M059J (cell line): ENCODE measurements at places on chromosomes 4 and X. TPM values are rescaled to one million over a fixed set of nuclear protein-coding genes. Genes with fewer than 3 reads are reported as not detected.
A peak's percentile ranks its signal among the peaks of the same experiment; 100 is the strongest.

DNA sequence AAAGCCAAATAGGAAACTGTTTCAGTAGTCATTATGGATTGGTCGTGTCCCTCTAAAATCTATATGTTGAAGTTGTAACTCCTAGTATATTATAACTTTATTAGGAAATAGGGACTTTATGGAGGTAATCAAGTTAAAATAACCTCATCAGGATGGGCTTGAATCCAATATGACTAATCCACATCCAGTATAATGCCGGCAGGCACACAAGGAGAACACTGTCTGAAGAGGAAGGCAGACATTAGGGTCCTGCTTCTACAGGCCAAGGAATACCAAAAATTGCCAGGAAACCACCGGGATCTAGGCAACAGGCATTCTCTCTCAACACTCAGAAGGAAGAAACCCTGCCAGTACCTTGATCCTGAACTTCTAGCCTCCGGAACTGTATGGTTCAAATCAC, 130.3 kb downstream of the ATP10D start:
- DNase-seq, result peak; percentile 54

The HTATSF1 gene
- 112 and 120 TPM in 2 replicates for total RNA-seq

DNA sequence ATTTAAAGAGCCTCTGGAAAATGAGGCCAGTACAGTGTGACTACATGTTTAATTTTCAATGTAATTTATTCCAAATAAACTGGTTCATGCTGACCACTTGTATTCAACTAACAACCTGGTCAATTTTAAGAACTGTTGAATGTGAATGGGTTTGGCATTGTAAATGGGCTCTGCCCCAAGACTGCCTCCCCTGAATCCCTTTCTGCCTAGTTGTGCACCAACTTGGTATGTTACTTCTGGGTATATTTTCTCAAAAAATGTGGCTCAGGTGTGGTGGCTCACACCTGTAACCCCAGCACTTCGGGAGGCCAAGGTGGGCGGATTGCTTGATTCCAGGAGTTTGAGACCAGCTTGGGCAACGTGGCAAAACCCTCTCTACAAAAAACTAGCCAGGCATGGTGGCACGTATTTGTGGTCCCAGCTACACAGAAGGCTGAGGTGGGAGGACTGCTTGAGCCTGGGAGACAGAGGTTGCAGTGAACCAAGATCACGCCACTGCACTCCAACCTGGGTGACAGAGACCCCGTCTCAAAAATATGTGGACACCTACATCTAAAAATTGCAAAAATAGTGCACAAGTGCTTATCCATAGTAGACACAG, 7.2 kb downstream of the RPL9 start:
- DNase-seq, result no peak

The MAMLD1 gene
- 2.5 and 4.6 TPM in 2 replicates for total RNA-seq

DNA sequence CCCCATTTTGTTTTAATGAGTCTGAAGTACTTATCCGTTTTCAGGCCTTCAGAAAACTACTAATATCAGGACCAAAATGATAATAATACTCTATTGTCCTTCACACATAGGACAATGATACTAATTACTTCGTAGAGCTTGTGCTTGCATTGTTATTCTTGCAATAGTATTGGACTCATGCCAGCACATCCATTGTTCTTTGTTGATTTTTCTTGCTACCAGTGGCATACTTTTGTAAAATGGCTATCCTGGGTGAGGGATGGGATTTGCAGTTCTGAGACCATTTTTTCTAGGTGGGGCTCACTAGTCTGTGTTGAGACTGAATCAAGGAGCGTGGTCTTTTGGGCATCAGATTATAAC, 195.3 kb downstream of the MAML3 start:
- no peak for DNase-seq

GRCh38 chrX:17464194-17464593, 89.2 kb downstream of the NHS start:
- DNase-seq, result peak; percentile 92

The GPR82 gene
- not detected in 2 replicates for total RNA-seq

- no peak for DNase-seq
Observed at GRCh38 chr4:8224975-8225625, 26.0 kb downstream of the SH3TC1 start.

DNA sequence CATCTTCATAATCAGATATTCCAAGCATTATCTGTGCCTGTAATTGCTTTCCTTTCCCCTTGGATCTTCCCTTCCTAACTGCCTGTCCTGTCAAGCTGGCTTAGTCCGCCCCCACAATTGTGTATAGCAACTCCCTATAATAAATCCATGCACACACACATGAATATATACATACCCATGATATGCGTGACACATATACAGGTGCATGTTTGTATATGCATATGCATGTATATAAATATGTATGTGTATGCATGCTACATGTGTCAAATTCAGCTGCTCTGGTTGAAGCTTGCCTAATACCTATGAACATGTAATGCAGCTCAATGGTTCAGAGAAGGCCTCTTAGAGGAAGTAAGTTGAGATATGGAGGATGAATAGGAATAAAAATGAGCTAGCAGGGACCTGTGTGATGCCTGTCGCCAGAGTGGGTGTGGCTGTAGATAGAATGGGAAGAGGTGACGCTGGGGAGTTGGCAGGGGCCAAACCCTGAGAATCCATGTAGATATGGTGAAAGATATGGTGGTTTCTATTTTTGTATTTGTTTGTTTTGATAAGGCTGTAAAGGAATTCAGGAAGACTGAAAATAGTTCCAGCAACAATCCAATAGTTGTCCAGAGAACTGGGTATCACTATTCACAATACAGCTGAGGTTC, 595.0 kb upstream of the BOD1L1 start:
- DNase-seq, result peak; percentile 6

GRCh38 chr4:118849867-118850487, 14.1 kb upstream of the SEC24D start:
- no peak for DNase-seq

The PPEF1 gene
- total RNA-seq, result not detected in 2 replicates

The POF1B gene
- total RNA-seq, result not detected in 2 replicates

DNA sequence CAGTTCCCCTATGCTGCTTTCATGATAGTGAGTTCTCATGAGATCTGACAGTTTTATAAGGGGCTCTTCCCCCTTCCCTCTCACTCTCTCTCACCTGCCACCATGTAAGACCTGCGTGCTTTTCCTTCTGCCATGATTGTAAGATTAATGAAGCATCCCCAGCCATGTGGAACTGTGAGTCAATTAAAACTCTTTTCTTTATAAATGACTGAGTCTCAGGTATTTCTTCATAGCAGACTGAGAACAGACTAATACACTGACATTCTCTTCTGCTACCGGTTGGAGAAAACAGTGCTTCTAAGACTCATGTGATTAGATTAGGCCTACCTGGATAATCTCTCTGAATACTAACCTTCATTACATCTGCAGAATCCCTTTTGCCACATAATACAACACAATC, 45.4 kb upstream of the TRPC5OS start:
- no peak for DNase-seq

GRCh38 chrX:33726281-33727160, 405.6 kb downstream of the FAM47A start:
- DNase-seq, result no peak

The NUDT11 gene
- total RNA-seq, result 3.6 and 4.1 TPM in 2 replicates

DNA sequence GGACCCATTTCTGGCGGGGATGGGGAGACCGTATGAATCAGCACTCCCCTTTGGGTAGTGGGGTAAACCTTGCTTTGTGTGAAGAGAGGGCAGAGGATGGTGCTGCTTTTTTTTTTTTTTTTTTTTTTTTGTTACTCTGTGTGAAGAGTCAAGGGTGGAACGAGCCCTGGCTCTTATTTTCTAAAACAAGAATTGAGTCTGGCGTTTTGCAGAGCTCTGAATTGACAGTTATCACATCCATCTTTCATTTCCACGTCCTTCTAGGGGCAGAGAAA, 1.2 kb downstream of the SLAIN2 start:
- peak; percentile 39 for DNase-seq

DNA sequence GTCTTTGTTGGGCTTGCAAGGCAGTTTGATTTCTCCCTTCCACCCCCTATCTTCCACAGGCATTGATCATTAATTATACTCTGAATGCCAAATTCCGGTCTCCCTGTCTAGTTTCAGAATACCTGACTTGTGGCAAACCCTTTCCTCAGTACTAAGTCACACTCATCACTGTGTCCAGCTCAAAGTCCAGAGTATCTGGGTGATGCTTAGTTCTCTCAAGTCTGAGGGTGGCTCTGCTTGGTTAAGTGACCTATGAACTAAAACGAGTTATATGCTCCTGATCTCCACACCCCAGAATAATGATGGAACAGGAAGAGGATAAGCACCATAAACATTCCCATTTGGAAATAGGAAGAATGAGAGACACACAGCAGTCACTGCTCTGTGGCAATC, 6.5 kb downstream of the SMIM9 start:
- no peak for DNase-seq

- DNase-seq, result no peak
Observed at GRCh38 chrX:30831082-30831481, 58.0 kb downstream of the TAB3 start.

GRCh38 chrX:18549643-18550042, 122.3 kb downstream of the RS1 start:
- DNase-seq, result peak; percentile 2

The PDHA2 gene
- not detected in 2 replicates for total RNA-seq

The LCORL gene
- 19.6 and 23.3 TPM in 2 replicates for total RNA-seq

GRCh38 chr4:118337954-118338353, 14.8 kb downstream of the PRSS12 start:
- peak; percentile 9 for DNase-seq

DNA sequence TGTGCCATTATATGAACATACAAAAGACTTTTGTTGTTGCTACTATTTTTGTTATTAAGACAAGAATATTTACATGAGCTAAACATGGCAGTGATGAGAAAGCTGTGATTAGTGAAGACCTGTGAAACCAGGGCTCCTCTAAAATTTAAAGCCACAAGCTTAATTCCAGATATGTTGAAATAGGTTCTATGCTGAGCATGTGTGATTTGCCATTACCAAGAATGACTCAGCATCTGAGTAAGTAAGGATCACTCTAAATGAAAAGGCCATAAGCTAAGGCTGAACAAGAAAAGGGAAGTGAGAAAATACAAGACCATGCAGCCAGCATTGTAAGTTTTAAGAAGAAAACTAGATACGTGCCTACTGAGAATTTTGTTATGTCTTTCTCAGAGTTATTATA, 75.9 kb upstream of the CAMK2D start:
- peak; percentile 71 for DNase-seq

DNA sequence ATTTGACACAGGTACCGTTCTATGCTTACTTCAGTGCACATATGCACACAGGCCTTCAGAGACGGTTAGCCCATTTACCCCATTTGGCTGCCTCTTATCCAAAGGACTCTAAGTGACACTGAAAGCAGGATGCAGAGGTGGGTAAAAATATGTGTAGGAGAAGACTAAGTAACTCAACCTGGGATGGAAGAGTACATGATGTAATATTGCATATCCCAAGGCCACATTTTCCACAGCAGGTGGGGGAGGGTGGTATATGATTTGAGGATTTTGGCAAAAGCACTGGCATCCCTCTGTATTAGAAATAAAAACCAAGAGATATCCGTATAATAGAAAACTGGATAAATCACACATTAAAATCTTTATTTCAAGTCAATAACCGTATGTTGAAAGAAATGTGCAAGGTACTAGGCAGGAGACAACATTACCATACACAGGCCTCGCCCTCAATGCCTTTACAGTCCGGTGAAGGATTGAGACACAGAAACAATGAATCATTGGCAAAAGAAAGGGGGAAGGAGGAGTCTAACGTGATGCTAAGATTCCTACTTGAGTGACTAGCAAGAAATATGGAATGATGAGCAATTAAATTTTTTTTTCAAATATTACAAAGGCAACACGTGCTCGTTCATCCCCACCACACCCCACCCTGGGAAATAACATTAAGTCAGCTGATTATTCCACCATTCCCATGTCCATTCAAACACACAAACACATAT, 161.0 kb upstream of the RASGEF1B start:
- peak; percentile 20 for DNase-seq
